Activated CD4-positive, CD25-positive, alpha-beta regulatory T cell (primary cell): ENCODE measurements at places on chromosomes 7 and 10.

- no peak for DNase-seq
Measured at GRCh38 chr7:117567781-117568180, 88.0 kb downstream of the CFTR start.

DNA sequence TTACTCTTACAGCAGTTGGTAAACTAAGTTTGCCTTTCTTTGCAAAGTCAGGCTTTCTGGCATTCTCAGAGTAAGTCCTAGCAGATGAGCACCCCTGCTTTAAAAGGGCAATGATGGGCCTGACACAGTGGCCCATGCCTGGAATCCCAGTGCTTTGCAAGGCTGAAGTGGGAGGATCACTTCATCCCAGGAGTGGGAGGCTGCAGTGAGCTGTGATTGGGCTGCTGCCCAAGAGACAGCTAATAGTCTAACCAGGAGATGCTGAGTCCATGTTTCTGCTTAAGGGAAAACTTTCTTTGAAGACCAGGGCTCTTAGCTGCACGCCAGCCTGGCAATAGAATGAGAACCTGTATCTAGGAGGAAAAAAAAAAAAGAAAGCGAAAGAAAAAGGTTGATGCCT, 100.2 kb upstream of the MPP7 start:
- DNase-seq: no peak

GRCh38 chr10:15209827-15210509, 41.5 kb upstream of the NMT2 start:
- peak; percentile 71 for DNase-seq

DNA sequence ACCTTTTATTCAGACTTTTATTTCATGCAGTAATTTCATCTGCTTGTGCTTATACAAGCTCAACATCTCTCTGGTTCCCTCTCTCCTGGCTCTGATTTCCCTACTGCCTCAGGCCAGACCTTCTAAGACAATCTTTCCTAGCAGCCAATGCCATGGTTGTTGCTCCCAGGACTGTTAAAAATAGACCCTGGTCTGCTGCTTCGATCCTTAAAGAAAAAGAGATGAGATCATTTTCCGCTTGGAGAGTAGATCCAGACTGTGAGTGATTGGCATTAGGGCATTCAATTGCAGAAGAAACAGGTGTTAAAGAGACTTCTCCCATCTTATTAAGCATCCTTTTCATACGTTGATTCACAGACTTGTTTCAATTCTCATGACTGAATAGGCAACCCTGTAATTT, 68.4 kb upstream of the ITGB1 start:
- DNase-seq: no peak

DNA sequence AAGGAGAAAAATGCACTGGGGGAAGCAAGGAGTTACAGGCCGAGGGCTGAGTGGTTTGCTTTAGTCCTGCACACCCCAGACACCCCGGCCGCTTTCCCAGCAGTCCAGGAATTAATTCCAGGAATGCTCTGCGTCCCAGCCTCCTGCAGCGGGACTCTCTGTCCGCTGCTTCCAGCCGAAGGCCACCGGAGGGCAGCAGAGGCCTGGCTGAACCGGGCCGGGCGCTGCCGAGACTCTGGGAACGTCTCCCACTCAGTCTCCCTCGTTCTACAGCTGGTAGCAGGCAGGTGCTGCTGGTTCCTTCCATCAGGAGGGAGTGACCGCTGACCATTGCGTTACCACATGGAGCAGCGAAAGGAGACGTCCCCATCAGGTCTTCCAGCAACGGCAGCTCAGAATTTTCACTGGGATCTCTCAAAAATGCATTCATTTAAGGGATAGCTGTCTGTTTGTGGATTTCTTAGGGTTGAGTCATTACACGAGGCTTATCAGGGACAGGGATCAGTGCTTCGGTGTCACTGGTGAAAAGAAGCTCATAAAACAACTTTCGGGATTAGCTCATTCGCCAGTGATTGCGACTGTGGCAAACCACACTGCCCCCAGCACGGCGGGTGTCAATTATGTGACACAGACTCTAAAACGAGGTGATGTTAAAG, 24.9 kb upstream of the PITRM1 start:
- DNase-seq: peak; percentile 14

GRCh38 chr10:79416578-79417255, 28.7 kb downstream of the ZCCHC24 start:
- DNase-seq: no peak

- DNase-seq: peak; percentile 33
Measured at GRCh38 chr7:75738604-75738974, at the start of gene HIP1. Gene HIP1, minus strand, starts transcription at chr7:75738941. Its CDS starts 21 bp downstream, at chr7:75738920.

GRCh38 chr10:95850791-95851190, 57.0 kb upstream of the CC2D2B start:
- no peak for DNase-seq

DNA sequence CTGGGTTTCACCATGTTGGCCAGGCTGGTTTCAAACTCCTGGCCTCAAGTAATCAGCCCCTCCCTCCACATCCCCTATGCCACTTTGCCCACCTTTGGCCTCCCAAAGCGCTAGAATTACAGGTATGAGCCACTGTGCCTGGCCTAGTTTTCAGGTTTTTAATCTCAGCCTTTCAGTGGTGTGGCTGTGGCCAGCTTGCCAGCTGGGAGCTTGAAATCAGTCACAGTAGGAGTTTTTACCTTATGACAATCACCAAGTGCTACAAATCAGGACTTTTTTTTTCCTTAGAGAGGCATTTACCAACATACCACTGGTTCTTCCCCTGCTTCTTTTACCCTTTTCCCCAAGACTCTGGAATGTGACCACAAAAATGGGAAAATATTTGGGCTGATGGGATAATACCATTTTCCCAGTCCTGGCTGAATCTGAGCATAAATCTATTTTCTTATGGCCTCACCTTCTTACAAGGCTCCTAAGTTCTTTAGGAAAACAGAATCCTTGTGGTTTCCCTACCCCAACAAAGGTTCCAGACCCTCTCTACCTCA, 6.2 kb downstream of the STEAP4 start:
- no peak for DNase-seq

GRCh38 chr7:128759242-128759641, 16.4 kb downstream of the OPN1SW start:
- no peak for DNase-seq

GRCh38 chr10:70492786-70493659, 14.5 kb downstream of the PALD1 start:
- no peak for DNase-seq

- DNase-seq: no peak
Measured at GRCh38 chr10:126588024-126588423, 82.5 kb downstream of the C10orf90 start.

DNA sequence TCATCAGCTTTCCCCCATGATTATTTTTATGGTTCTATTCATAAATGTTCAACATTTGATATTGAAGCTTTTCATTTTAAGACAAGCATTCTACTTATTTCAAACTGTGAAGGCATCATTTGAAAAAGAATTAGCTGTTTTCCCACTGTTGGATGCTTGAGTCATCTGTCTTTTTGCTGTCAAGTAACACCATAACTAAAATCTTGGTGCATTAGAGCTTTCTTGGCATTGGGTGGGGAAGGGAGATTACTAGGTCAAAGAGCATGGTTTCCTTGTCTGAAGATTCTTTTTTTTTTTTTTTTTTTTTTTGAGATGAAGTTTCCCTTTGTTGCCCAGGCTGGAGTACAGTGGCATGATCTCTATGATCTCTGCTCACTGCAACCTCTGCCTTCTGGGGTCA, 68.5 kb downstream of the CTBP2 start:
- no peak for DNase-seq

DNA sequence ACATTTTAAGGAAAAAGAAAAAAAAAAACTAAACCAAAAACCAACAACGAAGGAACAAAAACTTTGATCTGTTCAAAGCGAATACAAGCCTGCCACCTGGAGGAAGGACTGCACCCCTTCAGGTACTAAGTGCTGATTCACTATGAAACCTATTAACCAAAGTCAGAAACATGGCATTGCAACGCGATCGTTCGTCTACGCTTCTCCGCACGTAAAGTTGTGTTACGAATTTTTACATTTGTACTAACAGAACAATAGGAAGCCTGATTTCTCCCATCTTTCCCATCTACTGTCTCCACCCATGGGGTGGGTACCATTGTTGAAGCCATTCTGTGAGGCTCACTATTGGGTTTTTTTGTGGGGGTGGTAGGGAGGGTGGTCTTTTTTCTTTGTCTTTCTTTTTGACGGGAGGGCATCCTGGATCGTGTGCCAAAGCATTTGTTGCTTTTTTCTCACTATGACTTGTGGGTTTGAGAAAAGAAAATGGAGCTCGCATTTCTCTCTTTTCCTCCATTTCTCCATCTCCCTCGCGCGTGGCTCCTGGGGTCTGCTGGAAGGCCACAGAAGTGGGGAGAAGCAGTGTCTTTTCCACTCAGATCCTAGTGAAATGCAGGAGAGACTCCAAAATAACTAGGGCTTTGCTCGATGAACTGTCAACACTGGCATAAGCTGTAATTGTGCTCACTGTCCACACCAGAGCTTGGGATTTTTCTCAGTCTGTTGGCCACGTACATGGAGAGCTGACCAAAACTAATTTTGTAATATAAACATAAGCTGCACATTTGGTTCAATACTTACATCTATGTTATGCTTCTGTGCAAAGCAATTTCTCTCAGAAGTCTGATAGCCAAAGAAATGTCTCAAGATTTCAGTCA, 100.9 kb upstream of the YAE1 start:
- DNase-seq: no peak

GRCh38 chr7:95491634-95492314, 6.0 kb downstream of the ASB4 start:
- no peak for DNase-seq

DNA sequence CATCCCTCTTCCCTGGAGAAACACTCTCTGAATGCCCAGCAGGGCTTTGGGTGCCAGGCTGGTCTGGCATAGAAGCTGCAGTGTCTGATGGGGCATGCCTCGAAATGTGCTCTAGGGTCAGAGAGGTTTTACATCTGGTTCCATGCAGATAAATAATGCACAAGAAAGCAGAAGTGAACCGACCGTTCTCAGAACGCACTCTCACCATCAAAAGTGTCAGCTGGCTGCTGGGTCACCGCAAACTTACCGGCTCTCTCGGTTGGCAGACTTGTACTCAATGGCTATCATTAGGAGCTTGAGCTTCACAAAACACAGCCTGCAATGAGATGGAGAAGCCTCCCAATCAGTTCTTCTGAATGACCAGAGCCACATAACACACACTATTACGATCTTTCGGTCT, 610.0 kb downstream of the KCNMA1 start:
- DNase-seq: no peak

GRCh38 chr7:38393874-38394273, 120.4 kb upstream of the TARP start:
- DNase-seq: no peak

DNA sequence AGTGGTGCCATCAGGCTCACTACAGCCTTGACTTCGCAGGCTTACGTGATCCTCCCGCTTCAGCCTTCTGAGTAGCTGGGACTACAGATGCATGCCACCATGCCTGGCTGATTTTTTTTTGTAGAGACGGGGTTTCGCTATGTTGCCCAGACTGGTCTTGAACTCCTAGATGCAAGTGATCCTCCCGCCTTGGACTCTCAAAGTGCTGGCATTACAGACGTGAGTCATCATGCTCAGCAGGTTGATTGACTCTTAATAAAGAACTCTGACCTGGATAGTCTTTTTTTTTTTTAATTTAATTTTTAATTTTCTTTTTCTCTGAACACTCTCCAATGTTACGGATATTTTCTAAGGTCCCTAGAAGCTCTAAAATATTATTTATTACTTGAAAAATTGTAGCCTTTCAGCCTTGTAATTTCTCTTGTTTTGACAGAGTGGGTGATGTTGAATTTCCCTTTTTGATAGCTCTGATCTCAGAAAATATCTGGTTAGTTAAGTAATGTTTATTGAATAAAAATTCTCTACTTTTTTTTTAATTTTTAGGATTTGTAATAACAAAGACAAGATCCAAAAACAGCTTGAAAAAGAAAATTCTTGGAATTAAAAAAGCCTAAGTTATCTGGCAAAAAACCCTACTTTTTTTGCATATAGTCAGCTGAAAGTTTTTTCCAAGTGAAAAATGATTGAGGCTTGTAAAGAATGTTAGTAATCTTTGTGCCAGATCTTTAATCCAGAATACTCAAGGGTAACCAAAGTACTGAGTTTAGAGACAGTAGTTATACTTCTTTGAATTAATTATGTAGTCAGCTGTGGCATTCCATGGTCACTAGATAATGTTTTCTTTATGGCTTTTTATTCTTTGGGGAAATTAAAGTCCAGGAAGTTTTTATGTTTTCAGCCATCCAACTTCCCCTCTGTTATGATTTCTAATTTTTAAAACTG, 26.7 kb downstream of the TBC1D12 start:
- DNase-seq: no peak

- no peak for DNase-seq
Measured at GRCh38 chr10:126516515-126516914, 128.2 kb upstream of the ADAM12 start.

DNA sequence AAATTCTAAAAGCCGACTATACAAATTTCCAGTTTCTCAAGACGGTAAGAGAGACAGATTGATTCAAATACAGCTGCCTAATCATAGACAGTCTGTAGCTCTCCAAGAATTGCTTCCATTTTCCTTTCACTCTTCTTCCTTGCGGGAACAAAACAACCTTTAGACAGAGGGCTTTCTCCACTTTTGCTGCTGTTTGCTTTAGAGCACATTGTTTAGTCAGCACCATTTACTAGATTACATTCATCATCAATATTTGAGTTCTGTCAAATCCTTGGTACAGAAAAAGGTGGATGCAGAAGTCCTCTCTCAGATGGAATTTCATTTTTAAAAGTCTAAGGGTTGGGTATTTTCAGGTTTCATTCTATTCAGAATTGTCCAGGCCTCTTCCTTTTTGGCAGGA, 137.4 kb downstream of the CHRM2 start:
- no peak for DNase-seq

DNA sequence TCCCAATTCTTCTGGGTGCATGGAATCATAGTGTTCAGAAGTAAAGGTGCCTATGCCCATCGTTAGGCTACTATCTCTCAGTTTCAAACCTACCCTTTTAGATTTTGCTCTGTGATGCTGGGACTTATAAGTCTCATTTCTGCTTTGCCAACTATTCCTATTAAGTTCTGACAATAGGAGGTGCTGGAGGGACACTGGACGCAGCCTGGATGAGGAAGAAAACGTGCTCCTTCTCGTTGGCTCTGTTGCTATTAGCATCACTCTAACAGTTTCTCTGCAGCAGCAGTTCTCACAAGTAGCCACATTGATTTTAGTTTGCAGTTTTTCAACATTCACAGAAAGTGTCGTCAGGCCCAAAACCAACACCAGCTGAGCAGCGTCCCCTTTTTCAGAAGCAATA, 72.4 kb downstream of the ABCC2 start:
- DNase-seq: no peak

GRCh38 chr10:74419958-74420375, 268.9 kb downstream of the ADK start:
- no peak for DNase-seq

- peak; percentile 31 for DNase-seq
Measured at GRCh38 chr7:142482891-142483658, 225.2 kb upstream of the PRSS58 start.
